ENCODE measurements at places on chromosomes 4 and X.
A peak's percentile ranks its signal among the peaks of the same experiment; 100 is the strongest.

DNA sequence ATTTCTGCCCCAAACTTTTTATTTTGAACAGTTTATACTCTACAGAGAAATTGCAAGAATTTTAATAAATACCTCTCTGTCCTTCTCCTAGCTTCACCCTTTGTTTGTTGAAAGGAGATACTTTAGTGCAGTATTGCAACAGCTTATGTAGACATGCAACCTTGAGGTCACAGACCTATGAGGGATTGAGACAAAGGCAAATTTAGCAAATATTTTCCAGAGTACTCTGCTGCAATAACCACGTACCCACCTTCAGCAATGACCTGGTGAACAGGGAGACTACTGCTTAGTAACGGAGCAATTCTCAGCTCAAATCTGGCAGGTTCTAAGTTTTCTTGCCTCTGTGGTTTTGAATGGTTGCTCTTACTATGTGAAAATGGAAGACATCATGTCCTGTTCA, 13.2 kb downstream of the FGA start:
- no peak for DNase-seq

- DNase-seq = no peak
Measured at GRCh38 chr4:77952457-77952856, 89.8 kb downstream of the MRPL1 start.

DNA sequence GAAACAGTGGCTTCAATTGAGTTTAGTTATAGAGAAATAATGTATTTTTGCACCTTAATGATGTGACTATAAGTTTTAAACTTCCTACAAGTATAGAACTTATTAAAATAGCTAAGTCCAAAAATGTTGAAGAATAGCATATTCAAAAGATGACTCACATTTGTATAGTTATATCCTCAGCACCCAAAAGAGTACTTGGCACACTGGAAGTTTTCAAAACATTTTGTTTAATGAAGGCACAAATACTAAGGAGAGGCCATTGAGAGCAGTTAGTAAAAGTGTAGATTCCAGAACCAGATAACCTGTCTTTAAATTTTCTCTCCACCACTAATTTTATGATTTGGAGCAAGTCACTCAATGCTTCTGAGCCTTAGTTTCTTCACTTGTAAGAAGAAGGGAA, 226.9 kb upstream of the MID1 start:
- DNase-seq = no peak

- DNase-seq = peak; percentile 81
Measured at GRCh38 chr4:15799701-15800100, 21.6 kb downstream of the CD38 start.

DNA sequence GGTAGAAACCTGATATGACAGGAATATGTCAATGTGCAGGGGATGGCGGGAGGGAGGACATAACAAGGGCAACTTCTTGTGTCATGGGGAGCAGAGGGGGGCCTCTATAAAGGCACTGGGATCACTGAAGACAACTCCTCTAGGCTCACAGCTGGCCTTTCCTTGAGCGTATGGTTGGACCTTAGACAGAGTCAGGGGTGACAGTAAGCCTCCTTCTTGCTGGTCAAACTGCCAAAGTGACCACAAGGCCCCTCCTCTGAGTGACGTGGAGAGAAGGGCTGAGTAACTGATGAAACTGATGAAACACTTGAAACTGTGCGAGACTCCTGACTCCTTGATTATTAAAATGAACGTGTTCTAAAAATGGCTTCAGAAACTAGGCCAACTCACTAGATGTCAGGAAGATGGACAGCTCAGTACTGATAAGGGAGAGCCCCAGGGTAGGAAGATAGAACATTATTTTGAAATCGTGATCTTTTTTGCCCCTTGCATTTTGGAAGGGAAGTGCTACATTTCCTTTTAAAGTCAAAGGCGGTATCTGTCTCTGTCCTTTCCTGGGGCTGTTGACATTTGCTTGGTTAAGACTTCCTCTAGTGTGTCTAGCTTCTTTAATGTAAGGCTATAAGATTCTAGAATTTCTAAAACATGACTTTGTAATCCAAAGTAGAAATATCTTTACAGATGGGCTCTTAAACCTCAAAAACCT, 1.6 kb downstream of the RAB33A start:
- peak; percentile 9 for DNase-seq

GRCh38 chr4:168586926-168587325, 90.1 kb downstream of the PALLD start:
- DNase-seq = no peak

GRCh38 chrX:10906866-10907265, 204.3 kb upstream of the HCCS start:
- DNase-seq = no peak

Measured in NAMALWA (cell line).